ENCODE measurements at places on chromosomes 1 and 21.

GRCh38 chr1:40050863-40051262 lies 10.3 kb downstream of the CAP1 start:
- DNase-seq, result no peak

GRCh38 chr21:36579898-36580297 lies 100.0 kb upstream of the CLDN14 start:
- no peak for DNase-seq

DNA sequence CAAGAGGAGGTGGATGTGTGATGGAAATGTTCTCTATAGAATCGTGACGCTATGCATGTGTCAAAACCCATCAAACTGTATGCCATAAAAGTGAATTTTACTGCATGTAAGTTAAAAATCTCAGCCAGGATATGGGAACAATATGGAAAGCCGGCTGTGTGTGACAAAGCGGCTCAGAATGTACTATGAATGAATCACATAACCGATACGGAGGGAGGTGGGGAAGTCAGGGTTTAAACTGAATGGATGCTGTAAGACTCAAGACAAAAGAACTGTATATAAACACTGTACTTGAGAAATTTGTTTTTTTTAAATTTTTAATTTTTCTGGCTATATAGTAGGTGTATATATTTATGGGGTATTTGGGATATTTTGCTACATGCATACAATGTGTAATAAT lies 111.6 kb upstream of the PDE4B start:
- no peak for DNase-seq

GRCh38 chr1:101595881-101596374 lies 359.1 kb downstream of the S1PR1 start:
- DNase-seq, result no peak

DNA sequence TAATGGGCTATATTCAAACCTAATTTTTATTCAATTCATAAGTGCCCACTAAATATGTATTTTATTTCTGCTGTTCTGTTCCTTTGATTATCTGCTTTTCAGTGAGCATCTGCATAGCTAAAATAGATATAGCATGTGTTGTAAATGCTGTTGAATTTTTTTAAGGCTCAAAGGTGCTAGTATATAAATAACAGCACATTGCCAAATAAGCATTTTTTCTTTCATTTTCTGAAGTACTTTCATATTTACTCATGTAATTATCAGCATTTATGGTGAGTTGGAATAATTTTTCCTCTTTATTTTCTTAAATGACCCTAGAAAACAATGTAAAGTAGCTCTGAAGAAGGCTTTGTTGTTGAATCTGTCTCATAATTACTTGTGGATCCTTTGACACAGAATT lies 69.6 kb upstream of the B3GALT2 start:
- DNase-seq, result no peak

DNA sequence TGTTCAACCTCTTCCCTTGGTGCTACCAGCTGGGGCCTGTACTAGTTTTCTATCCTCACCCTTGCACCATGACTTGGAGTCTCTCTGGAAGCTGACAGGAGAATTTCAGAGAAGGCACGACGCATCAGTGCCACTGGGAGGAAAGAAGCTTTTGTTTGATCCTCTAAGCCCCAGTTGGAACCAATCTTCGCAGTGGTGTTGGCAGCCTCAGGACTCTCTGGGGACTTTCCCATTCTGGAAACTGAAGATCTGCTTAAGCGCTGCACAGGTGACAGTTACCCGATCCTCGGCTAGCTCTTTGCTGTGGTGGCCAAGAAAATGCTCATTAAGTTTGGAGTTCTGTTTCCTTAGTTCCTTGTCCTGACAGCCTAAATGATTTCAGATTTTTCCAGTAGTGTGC lies 222.3 kb downstream of the RHOU start:
- DNase-seq, result no peak

GRCh38 chr1:25526753-25527152 lies 16.7 kb upstream of the LDLRAP1 start:
- DNase-seq, result no peak

DNA sequence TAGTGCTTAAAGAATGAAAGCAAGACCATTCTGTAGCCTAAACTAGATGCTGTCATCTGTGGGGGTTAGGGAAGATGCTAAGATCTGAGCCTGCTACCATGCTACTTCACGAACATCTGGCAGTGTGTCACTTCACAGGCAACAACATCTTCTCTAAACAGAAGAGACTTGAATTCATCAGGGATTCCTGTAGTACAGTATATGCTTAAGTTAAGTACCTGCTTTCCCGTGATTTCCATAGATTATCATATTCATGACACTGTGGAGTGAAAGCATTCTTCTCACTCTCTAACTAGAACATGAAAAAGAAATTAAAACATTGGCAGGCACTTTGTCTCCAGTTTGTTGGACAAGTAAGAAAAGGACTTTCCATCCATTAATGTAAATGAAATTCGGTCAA lies 390.9 kb downstream of the PTBP2 start:
- no peak for DNase-seq

DNA sequence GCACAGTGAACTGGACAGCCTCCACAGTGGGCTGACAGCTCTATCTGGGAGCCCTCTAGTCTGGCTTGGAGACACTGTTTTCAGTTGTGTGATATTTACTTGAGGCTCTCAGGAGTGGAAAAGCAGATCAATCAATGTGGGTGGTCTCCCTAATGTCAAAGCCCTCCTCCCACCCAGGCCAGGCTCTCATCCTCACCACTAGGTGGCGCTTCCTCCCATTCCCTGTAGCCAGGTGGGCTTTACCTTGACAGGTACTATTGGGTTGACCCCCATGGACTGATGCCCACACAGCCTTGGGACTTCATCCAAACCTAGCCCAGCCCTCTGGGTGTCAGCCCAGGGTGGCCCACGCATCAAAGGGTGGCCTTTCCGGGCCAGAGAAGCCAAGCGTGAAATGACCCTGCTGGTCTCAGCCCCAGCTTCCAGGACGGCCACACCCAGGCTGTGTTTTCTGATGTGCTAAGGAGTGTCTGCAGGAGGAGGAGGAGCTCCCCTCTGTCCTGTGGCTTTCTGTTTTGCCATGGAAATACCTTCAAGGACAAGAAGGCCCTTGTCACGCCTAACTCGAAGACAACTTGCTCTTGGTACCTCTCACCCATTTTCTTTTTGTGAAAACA lies 54.0 kb downstream of the CLIC6 start:
- peak; percentile 19 for DNase-seq

DNA sequence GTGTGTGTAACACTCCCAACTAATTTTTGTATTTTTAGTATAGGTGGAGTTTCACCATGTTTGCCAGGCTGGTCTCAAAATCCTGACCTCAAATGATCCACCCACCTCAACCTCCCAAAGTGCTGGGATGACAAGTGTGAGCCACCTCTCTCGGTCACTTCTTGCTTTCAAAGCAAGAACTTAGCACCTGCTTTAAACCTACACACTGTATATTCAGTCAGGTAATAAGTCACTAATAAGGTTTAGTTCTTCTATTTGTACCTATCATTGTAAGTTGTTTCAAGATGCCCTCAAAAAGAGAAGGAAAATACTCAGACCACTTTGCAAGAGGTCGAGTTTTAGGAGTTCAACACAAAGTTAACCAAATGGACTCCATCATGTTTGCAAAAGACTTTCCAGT lies 431.3 kb downstream of the MRPL39 start:
- DNase-seq, result no peak

DNA sequence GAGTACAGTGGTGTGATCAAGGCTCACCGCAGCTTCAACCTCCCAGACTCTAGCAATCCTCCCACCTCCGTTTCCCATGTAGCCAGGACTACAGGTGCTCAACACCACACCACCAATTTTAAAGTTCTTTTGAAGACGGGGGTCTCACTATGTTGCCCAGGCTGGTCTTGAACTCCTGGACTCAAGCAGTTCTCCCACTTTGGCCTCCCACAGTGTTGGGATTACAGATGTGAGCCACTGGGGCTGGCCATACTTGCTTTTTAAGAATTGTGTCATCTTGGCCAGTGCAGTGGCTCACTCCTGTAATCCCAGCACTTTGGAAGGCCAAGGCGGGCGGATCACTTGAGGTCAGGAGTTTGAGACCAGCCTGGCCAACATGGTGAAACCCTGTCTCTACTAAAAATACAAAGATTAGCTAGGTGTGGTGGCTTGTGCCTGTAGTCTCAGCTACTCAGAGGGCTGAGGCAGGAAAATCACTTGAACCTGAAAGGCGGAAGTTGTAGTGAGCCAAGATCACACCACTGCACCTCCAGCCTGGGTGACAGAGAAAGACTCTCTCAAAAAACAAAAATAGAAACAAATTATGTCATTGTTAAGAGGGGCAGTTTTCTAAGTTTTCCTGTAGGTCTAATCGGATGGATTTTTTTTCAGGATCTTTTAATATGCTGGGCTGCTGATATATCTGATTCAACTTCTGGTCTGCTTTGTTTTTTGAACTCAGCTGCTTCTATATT lies 18.7 kb downstream of the AK4 start:
- DNase-seq, result no peak

GRCh38 chr1:16029288-16029687 lies 7.5 kb downstream of the CLCNKA start:
- no peak for DNase-seq

GRCh38 chr1:27144920-27145661 lies 9.8 kb downstream of the SLC9A1 start:
- DNase-seq, result no peak

- no peak for DNase-seq
These were observed 192.4 kb upstream of the RNPC3 start for GRCh38 chr1:103333141-103333540.

GRCh38 chr1:164054331-164054730 lies 504.7 kb upstream of the PBX1 start:
- no peak for DNase-seq

DNA sequence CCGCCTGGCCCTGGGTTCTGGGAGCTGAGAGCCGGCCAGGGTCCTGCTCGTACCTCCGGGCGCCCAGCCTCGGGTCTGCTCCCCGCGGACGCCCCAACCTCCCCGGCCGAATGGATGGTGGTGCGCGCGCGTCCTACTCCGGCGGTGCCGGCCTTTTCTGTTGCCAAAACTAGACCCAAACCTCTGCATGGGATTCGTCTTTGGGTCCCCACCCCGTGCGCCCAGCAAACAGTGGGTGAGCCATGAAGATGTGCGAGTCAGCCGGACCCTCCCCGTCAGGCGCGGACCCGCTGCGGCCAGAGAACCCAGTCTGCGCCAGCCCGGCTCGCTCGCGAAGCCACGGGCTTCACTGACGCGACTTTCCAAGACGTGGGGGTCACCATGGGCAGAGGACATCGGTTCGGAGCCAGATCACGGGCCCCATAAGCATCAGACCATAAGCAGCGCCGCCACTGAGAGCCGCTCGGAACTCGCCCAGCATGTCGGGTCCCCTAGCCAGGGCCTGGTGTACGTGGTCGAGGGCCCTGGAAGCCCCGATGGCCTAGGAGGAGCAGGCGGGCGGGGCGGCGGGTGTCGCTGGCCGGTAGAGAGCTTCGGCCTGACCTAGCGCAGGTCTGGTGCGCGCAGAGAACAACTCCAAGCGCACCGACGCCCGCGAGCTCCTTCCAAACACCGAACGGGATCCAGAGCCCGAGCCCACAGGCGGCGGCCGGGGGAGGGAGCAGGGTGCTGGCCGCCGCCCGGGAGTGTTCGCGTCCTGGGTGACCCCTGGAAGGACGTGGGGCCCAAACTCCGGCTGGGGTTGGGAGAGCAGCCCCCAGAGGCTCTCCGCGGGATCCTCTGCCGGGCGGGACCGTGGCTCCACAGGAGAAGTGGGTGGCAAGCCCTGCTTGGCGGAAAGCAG lies 1.0 kb upstream of the TP73 start:
- no peak for DNase-seq

GRCh38 chr1:9316080-9316444 lies 23.4 kb downstream of the SPSB1 start:
- no peak for DNase-seq

- no peak for DNase-seq
These were observed 1.2 kb upstream of the NEGR1 start for GRCh38 chr1:72283307-72284083.

DNA sequence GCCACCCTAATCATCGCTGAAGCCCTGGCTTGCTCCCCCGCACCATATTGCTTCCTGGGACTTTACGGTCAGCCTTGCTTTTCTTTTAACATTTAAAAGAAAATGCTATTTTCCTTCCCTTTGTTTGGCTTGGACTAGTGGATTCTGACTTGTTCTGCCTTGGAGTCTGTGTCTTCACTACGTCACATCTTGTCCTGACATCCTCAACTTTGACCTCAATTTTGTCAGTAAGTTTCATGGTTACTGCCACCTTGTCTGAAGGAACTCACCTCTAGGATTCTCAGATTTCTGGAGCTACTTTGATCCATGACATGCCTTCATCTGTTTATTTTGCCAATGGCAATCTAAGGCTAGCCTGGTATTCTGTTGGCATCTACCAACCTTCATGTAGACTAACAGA lies 4.3 kb downstream of the RNASEL start:
- DNase-seq, result no peak

DNA sequence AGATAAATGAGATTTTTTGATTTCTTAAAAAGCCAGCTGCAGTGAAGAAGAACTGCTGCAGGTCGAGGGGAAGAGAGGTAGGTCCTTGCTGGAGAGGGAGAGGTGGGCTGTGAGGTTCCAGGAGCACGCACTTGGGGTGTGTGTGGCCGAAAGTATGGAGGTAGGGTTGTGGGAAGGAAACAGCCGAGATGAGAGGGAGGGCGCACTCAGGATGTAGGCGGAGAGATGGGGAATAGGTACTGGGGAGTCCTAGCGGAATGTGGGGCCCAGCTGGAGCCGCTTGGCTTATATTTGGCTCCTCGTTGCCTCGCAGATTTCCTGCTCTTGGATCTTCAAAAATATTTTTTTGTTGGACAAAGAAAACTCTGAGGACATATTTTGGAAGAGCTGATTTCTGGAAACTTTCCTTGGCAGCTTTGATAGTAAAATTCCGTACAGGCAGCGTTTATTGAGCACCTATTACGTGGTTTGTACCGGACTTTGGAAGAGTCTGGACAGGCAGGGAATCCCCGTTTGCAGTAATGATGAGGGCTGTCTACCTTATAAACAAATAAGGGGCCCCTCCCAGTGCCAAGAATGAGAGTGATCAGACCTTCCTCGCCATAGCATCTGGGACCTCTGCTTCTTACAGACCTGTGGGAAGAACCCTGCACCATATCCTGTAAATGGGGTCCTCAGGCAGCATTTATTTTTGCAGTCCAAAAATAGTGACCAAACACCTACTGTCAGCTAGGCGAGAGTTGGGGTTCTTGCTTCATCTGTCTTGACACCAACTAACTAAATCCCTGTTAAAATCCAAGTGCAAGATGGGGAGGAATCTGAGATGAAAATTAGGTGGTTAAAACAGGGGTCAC lies 1.5 kb downstream of the LRRC8D start:
- no peak for DNase-seq

- DNase-seq, result no peak
These were observed 40.3 kb downstream of the IER5 start for GRCh38 chr1:181128592-181129497.

GRCh38 chr1:91928026-91928425 lies 21.2 kb upstream of the BRDT start:
- DNase-seq, result no peak

DNA sequence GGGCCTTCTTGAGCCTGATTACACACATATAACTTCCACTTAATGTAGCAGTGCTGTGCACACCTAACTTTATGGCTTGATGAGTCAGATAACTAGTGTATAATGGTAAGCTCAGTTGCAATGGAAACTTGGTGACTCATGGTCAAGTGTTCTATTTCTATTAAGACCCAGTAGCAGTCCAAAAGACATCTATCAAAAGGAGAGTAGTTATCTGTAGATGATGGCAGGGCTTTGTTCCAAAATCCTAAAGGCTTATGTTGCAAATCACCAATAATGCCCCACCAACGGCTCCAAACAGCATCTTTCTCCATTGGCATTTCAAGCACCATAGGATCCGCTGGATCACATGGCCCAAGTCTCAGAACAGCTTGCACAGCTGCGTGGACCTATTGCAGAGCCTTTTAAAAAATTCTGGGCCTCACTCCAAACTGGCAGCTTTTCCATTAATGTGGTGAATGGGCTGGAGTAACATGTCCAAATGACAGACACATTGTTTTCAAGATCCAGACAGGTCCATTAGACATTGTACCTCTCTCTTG lies 566.8 kb upstream of the USP24 start:
- DNase-seq, result no peak
